ENCODE measurements at places on chromosomes 2 and 18. TPM values are rescaled to one million over a fixed set of nuclear protein-coding genes. Genes with fewer than 3 reads are reported as not detected.

The SAG gene
- total RNA-seq: not detected

The STON1 gene
- 8.4 TPM for total RNA-seq

The ERICH2 gene
- total RNA-seq: not detected

The RTKN gene
- 3.4 TPM for total RNA-seq

The ELOA2 gene
- total RNA-seq: not detected

The C2orf78 gene
- total RNA-seq: not detected

The SLC4A3 gene
- total RNA-seq: 22.9 TPM

The CRYGD gene
- total RNA-seq: 1.2 TPM

The CFAP65 gene
- 0.74 TPM for total RNA-seq

The MAPRE3 gene
- total RNA-seq: 23.8 TPM

The TMEM200C gene
- total RNA-seq: 20.4 TPM

The GBX2 gene
- not detected for total RNA-seq

The G6PC2 gene
- total RNA-seq: not detected

The VAMP5 gene
- 3.4 TPM for total RNA-seq

The SCN1A gene
- total RNA-seq: 16.0 TPM

The MEP1B gene
- under 0.01 TPM for total RNA-seq

The MC2R gene
- not detected for total RNA-seq

The NPAS2 gene
- 6.9 TPM for total RNA-seq

The PKDCC gene
- 9.6 TPM for total RNA-seq

The ITPRIPL1 gene
- total RNA-seq: 3.4 TPM

The LCT gene
- total RNA-seq: not detected

The TNFAIP6 gene
- total RNA-seq: 0.25 TPM

The NEU4 gene
- total RNA-seq: 1.5 TPM

The PRKRA gene
- total RNA-seq: 43.3 TPM

The HAUS1 gene
- 30.7 TPM for total RNA-seq

The ASB18 gene
- total RNA-seq: not detected

The WIPF1 gene
- 3.4 TPM for total RNA-seq

The CXCR2 gene
- total RNA-seq: 0.49 TPM

The STAT4 gene
- 3.0 TPM for total RNA-seq

The CCDC121 gene
- total RNA-seq: 3.9 TPM

The RTP5 gene
- 5.2 TPM for total RNA-seq

The SLC14A1 gene
- total RNA-seq: 1.7 TPM

The C2orf15 gene
- total RNA-seq: 2.5 TPM

The CCDC195 gene
- total RNA-seq: not detected

The EFR3B gene
- total RNA-seq: 56.1 TPM

The EHD3 gene
- 7.1 TPM for total RNA-seq

The EGR4 gene
- not detected for total RNA-seq

The COPS9 gene
- total RNA-seq: 49.2 TPM

The ATP6V1C2 gene
- total RNA-seq: 0.25 TPM

The TRPM8 gene
- under 0.01 TPM for total RNA-seq

The UGT1A10 gene
- total RNA-seq: not detected

The PRLH gene
- total RNA-seq: not detected

The RAB17 gene
- total RNA-seq: not detected

The UPP2 gene
- 2.2 TPM for total RNA-seq

The ZCCHC2 gene
- 9.1 TPM for total RNA-seq

The ARHGEF33 gene
- total RNA-seq: 2.7 TPM

Measured in temporal lobe (tissue), 4 donors.